CD14-positive monocyte (primary cell): ENCODE measurements at places on chromosomes 12 and 14. TPM values are rescaled to one million over a fixed set of nuclear protein-coding genes. Genes with fewer than 3 reads are reported as not detected.
A peak's percentile ranks its signal among the peaks of the same experiment; 100 is the strongest.

The SYT1 gene
- polyA plus RNA-seq: not detected

The RAPGEF3 gene
- polyA plus RNA-seq: 1.9 and 2.5 TPM in 2 replicates

The CACNA1C gene
- polyA plus RNA-seq: not detected

The CISTR gene
- polyA plus RNA-seq: not detected

The SYCP3 gene
- polyA plus RNA-seq: not detected

The NANOG gene
- polyA plus RNA-seq: not detected

The PRKD1 gene
- not detected in 2 replicates for polyA plus RNA-seq

The ALX1 gene
- not detected for polyA plus RNA-seq

The FAM222A gene
- 0.09 and 0.27 TPM in 2 replicates for polyA plus RNA-seq

The GPR65 gene
- polyA plus RNA-seq: 15.5 TPM

The CNTN1 gene
- not detected for polyA plus RNA-seq

The ETFBKMT gene
- 1.5 TPM for polyA plus RNA-seq

- no peaks in the 10 kb centered on the region for H3K27me3 ChIP-seq
- no peak for DNase-seq
- H3K27ac ChIP-seq: no peak overlapping the region
- no peaks in the 10 kb centered on the region for H3K36me3 ChIP-seq
- no peak overlapping the region for H3K4me3 ChIP-seq
Observed at GRCh38 chr14:44461811-44462210, 45.3 kb downstream of the FSCB start.

DNA sequence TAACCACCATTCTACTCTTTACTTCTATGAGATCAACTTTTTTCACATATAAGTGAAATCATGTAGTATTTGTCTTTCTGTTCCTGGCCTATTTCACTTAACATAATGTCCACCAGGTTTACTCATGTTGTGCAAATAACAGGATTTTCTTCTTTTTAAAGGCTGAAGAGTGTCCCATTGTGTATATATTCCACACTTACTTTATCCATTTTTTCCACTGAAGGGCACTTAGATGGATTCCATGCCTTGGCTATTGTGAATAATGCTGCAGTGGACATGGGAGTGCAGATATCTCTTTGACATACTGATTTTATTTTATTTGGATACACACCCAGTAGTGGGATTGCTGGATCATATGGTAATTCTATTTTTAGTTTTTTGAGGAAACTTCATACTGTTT lies 181.1 kb upstream of the HMGA2 start:
- H3K27me3 ChIP-seq: no peaks in the 10 kb centered on the region
- no peak overlapping the region for H3K4me3 ChIP-seq
- no peak overlapping the region for H3K27ac ChIP-seq
- no peaks in the 10 kb centered on the region for H3K4me1 ChIP-seq
- no peaks in the 10 kb centered on the region for H3K36me3 ChIP-seq

DNA sequence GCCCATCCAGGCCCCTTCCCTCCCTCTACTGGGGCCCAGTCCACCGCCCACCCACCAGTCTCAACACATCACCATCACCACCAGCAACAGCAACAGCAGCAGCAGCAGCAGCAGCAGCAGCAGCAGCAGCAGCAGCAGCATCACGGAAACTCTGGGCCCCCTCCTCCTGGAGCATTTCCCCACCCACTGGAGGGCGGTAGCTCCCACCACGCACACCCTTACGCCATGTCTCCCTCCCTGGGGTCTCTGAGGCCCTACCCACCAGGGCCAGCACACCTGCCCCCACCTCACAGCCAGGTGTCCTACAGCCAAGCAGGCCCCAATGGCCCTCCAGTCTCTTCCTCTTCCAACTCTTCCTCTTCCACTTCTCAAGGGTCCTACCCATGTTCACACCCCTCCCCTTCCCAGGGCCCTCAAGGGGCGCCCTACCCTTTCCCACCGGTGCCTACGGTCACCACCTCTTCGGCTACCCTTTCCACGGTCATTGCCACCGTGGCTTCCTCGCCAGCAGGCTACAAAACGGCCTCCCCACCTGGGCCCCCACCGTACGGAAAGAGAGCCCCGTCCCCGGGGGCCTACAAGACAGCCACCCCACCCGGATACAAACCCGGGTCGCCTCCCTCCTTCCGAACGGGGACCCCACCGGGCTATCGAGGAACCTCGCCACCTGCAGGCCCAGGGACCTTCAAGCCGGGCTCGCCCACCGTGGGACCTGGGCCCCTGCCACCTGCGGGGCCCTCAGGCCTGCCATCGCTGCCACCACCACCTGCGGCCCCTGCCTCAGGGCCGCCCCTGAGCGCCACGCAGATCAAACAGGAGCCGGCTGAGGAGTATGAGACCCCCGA lies 6.8 kb upstream of the RNU7-1 start:
- H3K4me1 ChIP-seq: peaks cover 40% of the 10 kb centered on the region
- peak overlapping the region; percentile 90 for H3K4me3 ChIP-seq
- no peak for DNase-seq
- no peaks in the 10 kb centered on the region for H3K36me3 ChIP-seq
- no peak overlapping the region for H3K27ac ChIP-seq
- no peaks in the 10 kb centered on the region for H3K27me3 ChIP-seq

DNA sequence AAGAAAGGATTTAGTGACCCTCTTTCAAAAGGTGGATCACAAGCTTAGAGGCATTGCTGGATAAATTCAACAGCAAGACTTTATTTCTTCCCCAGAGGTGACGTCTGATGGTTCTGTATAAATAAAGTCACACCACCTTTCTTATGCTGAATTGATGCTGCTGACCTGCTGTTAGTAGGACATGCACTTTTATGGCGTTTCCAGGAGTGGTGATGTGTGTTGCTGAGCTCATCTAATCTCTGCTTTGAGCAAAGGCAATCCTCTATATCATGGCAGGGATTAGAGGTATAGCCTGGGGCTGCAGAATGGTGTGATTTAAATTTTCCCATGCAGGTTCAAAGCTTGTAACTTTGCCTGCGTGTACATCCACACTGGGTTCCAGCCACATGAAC lies 94.9 kb downstream of the ETV6 start:
- H3K36me3 ChIP-seq: no peaks in the 10 kb centered on the region
- no peaks in the 10 kb centered on the region for H3K27me3 ChIP-seq
- no peak for DNase-seq
- no peak overlapping the region for H3K4me3 ChIP-seq

- no peak overlapping the region for H3K27ac ChIP-seq
- no peaks in the 10 kb centered on the region for H3K4me1 ChIP-seq
- no peaks in the 10 kb centered on the region for H3K27me3 ChIP-seq
- no peak for DNase-seq
- no peaks in the 10 kb centered on the region for H3K36me3 ChIP-seq
Observed at GRCh38 chr14:87084908-87085307, 908.1 kb downstream of the GALC start.

DNA sequence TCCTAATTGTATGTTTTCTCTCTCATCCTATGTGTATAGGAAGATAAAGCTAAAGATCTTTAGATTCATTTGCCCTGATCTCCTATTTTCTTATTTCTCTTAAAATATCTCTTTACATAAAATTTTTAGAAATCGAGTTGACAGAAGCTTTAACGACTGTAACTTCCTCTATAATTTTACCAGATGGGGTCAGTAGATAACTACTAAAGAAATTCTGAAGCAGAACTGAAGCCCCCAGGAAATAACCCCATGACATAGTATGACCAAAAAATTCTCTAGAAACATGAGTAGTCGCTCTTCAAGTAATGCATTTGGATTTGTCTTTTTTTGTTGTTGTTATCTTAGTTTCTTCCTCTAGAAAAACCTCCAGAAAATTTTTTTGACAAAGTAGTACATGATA lies 288.0 kb downstream of the ERC1 start:
- DNase-seq: peak; percentile 35
- no peaks in the 10 kb centered on the region for H3K27me3 ChIP-seq
- H3K27ac ChIP-seq: no peak overlapping the region

DNA sequence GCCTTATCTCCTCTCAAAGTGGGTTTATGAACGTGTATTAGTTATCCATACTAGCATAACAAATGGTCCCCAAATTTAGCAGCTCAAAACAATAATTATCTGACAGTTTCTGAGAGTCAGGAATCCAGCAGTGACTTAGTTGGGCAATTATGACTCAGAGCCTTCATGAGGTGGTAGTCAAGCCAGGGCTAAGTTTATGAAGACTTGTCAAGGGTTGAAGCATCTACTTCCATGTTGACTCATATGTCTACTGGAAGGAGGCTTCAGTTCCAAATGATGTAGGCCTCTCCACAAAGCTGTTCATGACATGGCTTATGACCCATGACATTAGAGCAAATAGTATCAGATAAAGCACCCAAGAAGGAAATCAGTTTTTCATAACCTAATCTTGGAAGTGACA lies 73.2 kb downstream of the IPO8 start:
- no peak overlapping the region for H3K4me3 ChIP-seq
- DNase-seq: no peak
- H3K4me1 ChIP-seq: no peaks in the 10 kb centered on the region
- H3K27ac ChIP-seq: no peak overlapping the region
- no peaks in the 10 kb centered on the region for H3K27me3 ChIP-seq

DNA sequence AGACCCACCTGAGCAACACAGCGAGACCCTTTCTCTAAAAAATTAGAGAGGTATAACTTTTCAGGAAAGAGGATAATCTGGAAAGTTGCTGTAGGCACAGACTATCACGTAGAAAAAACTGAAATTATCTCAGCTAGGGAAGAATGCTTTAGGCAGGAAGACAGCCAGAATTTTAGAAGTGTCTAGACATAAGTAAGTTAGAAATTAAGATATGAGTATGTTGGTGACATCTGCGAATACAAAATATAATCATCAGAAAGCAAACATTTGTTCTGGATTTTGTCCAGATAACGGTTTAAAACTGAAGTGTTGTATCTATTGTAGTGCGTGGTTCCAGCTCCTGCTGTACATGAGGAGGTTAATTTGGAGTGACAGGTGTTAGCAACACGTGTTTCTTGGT lies 123.2 kb downstream of the FBXL14 start:
- peaks cover 18% of the 10 kb centered on the region for H3K4me1 ChIP-seq
- no peak for DNase-seq
- H3K27ac ChIP-seq: no peak overlapping the region
- no peaks in the 10 kb centered on the region for H3K36me3 ChIP-seq

- no peak for DNase-seq
- H3K27ac ChIP-seq: no peak overlapping the region
- H3K36me3 ChIP-seq: peaks cover 100% of the 10 kb centered on the region
- no peak overlapping the region for H3K4me3 ChIP-seq
- no peaks in the 10 kb centered on the region for H3K4me1 ChIP-seq
Observed at GRCh38 chr12:131749618-131750315, 38.9 kb downstream of the SFSWAP start.

GRCh38 chr14:65485516-65485915 lies 73.0 kb downstream of the FUT8 start:
- DNase-seq: no peak
- no peaks in the 10 kb centered on the region for H3K36me3 ChIP-seq
- H3K27ac ChIP-seq: no peak overlapping the region

GRCh38 chr12:15629108-15629507 lies 160.1 kb downstream of the EPS8 start:
- H3K36me3 ChIP-seq: no peaks in the 10 kb centered on the region
- no peak overlapping the region for H3K4me3 ChIP-seq
- no peaks in the 10 kb centered on the region for H3K4me1 ChIP-seq
- no peaks in the 10 kb centered on the region for H3K27me3 ChIP-seq

GRCh38 chr14:41285186-41285748 lies 321.4 kb upstream of the LRFN5 start:
- H3K4me3 ChIP-seq: no peak overlapping the region
- H3K27ac ChIP-seq: no peak overlapping the region
- no peak for DNase-seq
- no peaks in the 10 kb centered on the region for H3K36me3 ChIP-seq
- H3K4me1 ChIP-seq: no peaks in the 10 kb centered on the region
- no peaks in the 10 kb centered on the region for H3K27me3 ChIP-seq

- H3K27me3 ChIP-seq: no peaks in the 10 kb centered on the region
- H3K36me3 ChIP-seq: no peaks in the 10 kb centered on the region
- no peak overlapping the region for H3K4me3 ChIP-seq
- H3K4me1 ChIP-seq: peaks cover 34% of the 10 kb centered on the region
- no peak overlapping the region for H3K27ac ChIP-seq
Observed at GRCh38 chr12:47054659-47055058, 24.8 kb upstream of the PCED1B start.

GRCh38 chr14:81384900-81385299 lies 15.2 kb downstream of the STON2 start:
- H3K27me3 ChIP-seq: peaks cover 2% of the 10 kb centered on the region
- H3K27ac ChIP-seq: no peak overlapping the region
- H3K4me1 ChIP-seq: no peaks in the 10 kb centered on the region
- no peak for DNase-seq
- no peaks in the 10 kb centered on the region for H3K36me3 ChIP-seq
- no peak overlapping the region for H3K4me3 ChIP-seq

- H3K27ac ChIP-seq: peak overlapping the region; percentile 29
- H3K27me3 ChIP-seq: no peaks in the 10 kb centered on the region
- H3K36me3 ChIP-seq: no peaks in the 10 kb centered on the region
- peak; percentile 88 for DNase-seq
Observed at GRCh38 chr12:7512553-7512952, 9.0 kb upstream of the CD163 start.

- H3K36me3 ChIP-seq: no peaks in the 10 kb centered on the region
- H3K4me1 ChIP-seq: no peaks in the 10 kb centered on the region
- H3K4me3 ChIP-seq: no peak overlapping the region
- H3K27ac ChIP-seq: no peak overlapping the region
Observed at GRCh38 chr14:52481864-52482263, 70.4 kb downstream of the TXNDC16 start.

DNA sequence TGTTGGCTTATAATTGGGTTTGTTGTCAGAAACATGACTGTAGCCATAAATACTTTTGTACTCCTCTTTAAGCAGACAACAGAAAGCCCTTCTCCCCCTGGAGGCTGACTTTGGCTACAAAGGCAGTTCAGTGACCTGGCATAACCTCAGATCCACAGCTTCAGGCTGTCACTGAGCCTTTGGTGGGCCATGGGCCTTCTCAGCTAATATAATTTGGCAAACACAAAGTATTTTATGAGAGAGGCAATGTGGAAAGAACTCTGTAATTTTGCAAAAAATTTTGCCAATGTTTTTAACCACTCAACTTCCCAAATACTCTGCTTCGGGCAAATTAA lies 15.5 kb upstream of the MGP start:
- no peaks in the 10 kb centered on the region for H3K27me3 ChIP-seq
- no peak overlapping the region for H3K4me3 ChIP-seq
- no peaks in the 10 kb centered on the region for H3K4me1 ChIP-seq
- DNase-seq: no peak
- H3K36me3 ChIP-seq: no peaks in the 10 kb centered on the region

GRCh38 chr14:69483765-69484443 lies 624 bp upstream of the PLEKHD1 start:
- H3K4me1 ChIP-seq: peaks cover 13% of the 10 kb centered on the region
- no peaks in the 10 kb centered on the region for H3K36me3 ChIP-seq
- no peak overlapping the region for H3K27ac ChIP-seq
- no peak for DNase-seq
- no peak overlapping the region for H3K4me3 ChIP-seq

DNA sequence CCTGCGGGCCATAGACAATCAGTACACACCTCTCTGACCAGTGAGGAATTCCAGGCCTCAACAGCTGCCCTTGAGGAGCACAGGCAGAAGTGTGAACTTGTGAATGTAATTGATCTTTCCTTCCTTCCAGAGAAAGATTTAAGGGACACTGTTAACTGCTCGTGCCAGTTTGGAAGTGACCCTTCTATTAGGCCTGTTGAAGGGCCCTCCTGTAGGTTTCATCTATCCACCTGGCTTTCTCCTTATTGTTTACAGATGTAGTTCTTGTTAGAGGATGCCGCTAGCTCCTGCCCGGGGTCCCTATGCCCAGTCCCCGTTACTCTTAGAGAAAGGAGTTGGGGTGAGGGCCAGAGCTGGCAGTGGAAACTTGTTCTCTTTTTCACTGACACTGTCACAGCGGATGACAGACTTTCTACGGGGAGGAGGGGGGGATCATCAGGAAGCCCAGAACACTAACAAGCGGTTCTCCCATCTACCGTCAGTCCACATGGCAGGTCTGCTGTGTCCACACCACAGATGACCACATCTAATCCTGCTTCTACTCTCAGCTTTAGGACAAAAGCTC lies 42.6 kb downstream of the SH2B3 start:
- H3K36me3 ChIP-seq: peaks cover 76% of the 10 kb centered on the region
- no peaks in the 10 kb centered on the region for H3K27me3 ChIP-seq
- DNase-seq: no peak
- H3K4me1 ChIP-seq: peaks cover 42% of the 10 kb centered on the region
- H3K27ac ChIP-seq: peak overlapping the region; percentile 29
